ENCODE measurements at places on chromosomes 4 and X.

- DNase-seq: no peak
These were observed 261.0 kb downstream of the PDGFC start for GRCh38 chr4:156710365-156711192.

- DNase-seq: no peak
These were observed 257.5 kb upstream of the FTHL17 start for GRCh38 chrX:31329298-31329697.

GRCh38 chr4:25320773-25321172 lies 8.2 kb downstream of the ZCCHC4 start:
- DNase-seq: no peak

DNA sequence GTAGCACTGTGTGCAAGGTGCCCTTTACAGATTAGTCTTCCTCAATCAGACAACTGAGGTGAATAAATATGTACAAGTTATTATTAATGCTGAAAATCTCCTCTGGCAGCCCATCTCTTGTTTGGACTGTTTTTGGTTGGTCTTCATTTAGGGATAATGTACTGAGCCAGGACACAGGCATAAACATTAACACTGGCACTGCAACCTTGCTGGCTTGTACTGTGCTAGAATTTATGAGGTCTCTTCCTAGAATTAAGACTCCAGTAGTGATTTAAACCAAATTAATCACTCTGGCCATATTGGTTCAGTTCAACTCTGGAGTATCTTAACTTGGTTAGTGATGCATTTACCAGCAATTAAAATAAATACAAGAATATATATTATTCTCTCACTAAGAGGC lies 244.7 kb upstream of the GK2 start:
- DNase-seq: no peak

GRCh38 chr4:25117274-25117673 lies 43.0 kb downstream of the SEPSECS start:
- DNase-seq: no peak

GRCh38 chr4:88963817-88964216 lies 93.2 kb downstream of the FAM13A start:
- no peak for DNase-seq

DNA sequence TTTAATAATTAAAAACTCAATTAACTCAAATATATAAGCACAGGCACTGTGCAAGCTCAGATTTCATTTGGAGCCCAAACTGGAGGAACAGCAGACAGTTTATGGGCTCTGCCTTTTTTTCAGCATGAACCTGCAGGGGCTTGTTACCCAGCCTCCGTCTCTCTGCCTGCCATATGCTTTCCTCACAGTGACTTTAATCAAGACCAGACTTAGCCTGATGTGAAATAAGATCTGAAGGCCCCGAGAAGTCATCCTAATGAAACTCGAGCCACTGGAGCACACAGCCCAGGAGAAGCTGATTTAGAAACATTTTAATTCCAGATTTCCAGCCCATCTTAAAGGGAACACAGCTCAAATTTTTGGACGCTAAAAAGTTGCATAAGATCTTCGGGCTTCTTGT lies 55.6 kb downstream of the SPATA18 start:
- no peak for DNase-seq

GRCh38 chr4:58214376-58214775 lies 1104.2 kb upstream of the IGFBP7 start:
- no peak for DNase-seq

DNA sequence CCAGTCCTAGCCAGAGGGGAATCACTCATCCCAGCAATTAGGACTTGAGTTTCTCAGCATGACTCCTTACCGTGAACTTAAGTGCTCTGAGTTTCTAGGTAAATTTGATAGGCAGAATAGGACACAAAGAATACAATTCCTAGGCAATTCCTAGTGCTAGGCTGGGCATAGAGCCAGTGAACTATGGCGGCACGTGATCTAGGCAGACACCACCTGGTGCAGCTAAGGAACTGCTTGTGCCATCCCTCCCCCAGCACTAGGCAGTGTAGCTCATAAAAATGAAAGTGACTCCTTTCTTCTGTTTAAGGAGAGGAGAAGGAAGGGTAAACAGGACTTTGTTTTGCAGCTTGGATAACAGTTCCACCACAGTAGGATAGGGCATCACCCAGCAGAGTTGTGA lies 736.3 kb upstream of the PCDH7 start:
- DNase-seq: no peak

DNA sequence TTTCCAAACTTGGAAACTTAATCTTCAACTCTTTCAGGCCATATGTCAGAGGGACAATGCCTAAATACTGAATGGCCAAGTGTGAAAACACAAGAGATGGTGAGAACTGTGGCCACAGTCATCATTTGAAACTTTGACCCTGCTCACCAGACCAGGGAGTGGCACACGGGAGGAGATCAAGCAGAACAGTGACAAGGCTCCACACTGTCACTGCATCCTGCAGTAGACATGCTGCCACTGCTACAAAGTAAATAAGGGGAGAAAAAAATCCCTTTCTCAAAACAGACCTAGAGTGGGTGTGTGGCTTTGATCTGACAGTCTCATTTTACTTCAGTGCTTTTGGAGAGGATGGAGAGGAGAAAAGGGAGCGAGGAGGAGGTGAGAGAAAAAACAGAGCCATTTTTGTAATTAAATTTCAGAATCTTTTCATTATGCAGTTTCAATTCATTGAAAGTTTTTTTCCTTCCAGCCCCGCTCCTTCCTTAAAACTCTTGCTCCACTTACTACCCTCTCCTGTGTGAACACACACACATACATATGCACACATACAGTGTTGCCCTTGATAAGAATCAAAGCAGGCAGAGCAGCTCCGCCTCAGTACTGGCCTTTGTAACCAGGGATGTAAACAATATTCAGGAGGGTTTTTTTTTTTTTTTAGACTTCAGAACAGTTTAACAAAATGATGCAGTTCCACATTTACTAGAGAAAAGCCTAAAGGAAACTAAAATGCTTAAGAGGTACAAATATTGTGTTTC lies 34.4 kb downstream of the NEXMIF start:
- no peak for DNase-seq

DNA sequence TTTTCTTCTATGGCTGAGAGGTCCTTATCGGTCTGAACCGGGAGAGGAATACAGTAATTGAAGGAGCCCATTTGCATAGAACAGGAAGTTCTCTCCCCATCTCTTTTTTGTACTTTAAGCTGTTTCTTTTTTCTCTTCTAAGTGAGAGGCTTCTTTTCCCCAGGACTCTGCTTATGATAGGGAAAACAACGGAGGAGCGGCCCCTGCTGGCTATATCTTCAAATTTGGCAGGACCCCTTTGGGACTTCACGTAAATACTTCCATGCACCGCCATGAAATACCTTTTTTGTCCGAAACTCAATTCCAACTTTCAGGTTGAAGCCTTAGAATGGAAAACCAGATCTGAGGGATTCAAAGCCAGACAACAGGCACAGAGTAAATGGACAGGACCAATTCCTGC lies 1153.0 kb upstream of the INTU start:
- DNase-seq: peak; percentile 2

GRCh38 chr4:26369581-26369980 lies 48.8 kb downstream of the RBPJ start:
- DNase-seq: no peak

GRCh38 chr4:126532527-126532926 lies 1100.2 kb upstream of the INTU start:
- no peak for DNase-seq

- no peak for DNase-seq
These were observed 13.6 kb downstream of the GASK1B start for GRCh38 chr4:158159054-158159717.

GRCh38 chr4:134862116-134862515 lies 660.5 kb upstream of the PABPC4L start:
- no peak for DNase-seq

DNA sequence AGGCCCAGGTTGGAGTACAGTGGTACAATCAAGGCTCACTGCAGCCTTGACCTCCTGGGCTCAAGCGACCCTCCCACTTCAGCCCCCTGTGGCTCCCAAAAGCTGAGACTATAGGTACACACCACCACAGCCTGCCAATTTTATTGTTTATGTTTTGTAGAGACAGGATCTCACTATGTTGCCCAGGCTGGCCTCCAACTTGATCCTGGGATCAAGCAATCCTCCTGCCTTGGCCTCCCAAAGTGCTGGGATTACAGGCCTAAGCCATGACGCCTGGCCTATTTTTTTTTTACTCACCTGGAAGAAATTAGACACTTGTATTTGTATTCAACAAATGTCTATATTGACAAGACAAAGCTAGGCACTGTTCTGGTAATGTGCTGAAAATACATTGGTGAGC lies 25.1 kb downstream of the FAM156A start:
- DNase-seq: no peak

GRCh38 chr4:15451866-15452765 lies 17.6 kb upstream of the CC2D2A start:
- no peak for DNase-seq

GRCh38 chr4:122212880-122213279 lies 60.7 kb downstream of the BLTP1 start:
- DNase-seq: no peak

GRCh38 chr4:2867758-2868491 lies 24.3 kb downstream of the ADD1 start:
- DNase-seq: no peak

- no peak for DNase-seq
These were observed 62.4 kb downstream of the ATXN3L start for GRCh38 chrX:13257223-13258051.

DNA sequence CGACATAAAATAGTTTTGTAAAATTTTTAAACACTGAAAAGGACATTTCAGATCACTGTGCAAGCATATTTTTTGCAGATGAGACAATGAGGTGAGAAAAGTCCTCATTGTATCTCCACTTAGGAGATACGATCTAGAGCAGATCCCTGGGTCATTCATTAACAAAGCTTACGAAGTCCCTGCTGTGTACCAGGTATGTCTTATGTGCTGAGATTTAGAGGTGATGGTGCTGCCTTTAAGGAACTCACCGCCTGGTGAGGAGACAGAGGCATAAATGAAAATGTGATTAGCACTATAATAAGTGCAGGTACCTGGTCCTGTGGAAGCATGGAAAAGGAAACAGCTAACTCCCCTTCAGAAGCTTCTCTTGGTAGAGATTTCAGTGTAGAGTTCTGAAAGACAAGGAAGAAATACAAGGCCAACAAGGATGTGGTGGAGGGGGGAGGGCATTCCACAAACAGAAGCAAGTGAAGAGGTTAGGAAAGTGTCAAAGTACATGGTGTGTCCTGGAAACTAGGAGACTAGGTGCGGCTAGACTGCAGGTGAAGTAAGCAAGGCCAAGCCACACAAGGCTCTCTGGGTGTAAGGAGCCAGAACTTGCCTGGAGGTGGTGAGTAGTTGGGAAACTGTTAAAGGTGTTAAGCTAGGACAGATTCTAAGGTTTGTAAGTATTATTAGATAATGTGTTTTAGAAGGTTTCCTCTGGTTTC lies 1.5 kb upstream of the NDNF start:
- DNase-seq: no peak

- DNase-seq: no peak
These were observed 7.7 kb downstream of the COL4A5 start for GRCh38 chrX:108447303-108447702.

GRCh38 chr4:67713529-67714247 lies 12.7 kb upstream of the UBA6 start:
- DNase-seq: no peak
